ENCODE measurements at places on chromosomes 5 and 9.

- peak; percentile 6 for DNase-seq
These were observed 718 bp upstream of the DENND4C start for GRCh38 chr9:19229595-19230354.

- no peak for DNase-seq
These were observed 302.3 kb downstream of the ARL15 start for GRCh38 chr5:54007827-54008777.

GRCh38 chr5:77907786-77908185 lies 131.6 kb upstream of the TBCA start:
- DNase-seq = no peak

- no peak for DNase-seq
These were observed 81.0 kb upstream of the TRIO start for GRCh38 chr5:14062178-14062577.

DNA sequence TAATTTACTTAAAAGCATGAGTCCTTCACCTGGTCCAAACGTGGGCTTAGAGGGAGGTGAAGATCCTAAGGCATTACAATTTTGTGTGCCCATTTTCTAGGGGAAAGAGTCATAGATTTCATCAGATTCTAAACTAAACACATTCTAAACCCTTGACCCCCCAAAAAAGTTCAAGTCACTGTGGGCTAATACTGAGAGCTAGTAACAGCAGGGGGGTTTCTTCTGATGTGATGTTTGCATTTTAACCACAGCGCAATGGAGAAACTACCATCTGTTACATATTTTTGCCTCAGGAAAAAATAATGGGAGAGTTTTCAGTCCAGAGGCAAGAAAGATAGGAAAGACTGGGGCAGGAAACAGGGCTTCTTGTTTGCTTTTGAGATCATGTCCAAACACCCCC lies 110.8 kb upstream of the SLC1A3 start:
- DNase-seq = no peak

GRCh38 chr5:148913985-148914431 lies 87.6 kb downstream of the ADRB2 start:
- DNase-seq = no peak

DNA sequence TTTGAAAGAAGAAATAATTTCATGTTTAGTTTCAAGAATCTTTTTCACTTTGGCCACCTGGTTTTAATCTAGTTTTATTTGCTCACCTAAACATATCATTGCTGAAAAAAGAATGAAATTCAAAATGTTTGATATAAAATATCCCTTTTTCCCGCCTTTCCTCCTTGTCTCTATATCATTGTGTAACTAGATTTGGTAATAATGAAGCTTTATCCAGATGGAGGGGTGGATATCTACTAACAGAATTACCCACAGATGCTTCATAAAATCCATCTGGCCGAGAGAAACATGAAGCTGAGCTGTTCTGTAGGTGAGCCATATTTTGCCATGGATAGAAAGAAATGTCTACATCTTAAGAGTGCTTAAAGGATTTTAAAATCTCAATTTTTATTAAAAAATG lies 214.7 kb downstream of the ICE1 start:
- DNase-seq = no peak

DNA sequence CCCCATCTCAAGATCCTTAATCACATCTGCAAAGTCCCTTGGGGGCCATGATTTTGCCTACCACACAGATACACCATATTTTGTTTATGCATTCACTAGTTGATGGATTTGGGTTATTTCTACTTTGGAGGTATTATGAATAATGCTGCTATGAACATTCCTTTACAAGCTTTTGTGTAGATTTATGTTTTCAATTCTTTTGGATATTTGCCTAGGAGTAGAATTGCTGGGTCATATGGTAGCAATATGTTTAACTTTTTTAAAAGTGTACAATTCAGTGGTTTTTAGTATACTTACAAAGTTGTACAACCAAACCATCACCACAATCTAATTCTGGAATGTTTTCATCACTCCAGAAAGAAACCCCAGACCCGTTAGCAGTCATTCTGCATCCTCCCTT lies 7.8 kb upstream of the ANP32B start:
- no peak for DNase-seq

DNA sequence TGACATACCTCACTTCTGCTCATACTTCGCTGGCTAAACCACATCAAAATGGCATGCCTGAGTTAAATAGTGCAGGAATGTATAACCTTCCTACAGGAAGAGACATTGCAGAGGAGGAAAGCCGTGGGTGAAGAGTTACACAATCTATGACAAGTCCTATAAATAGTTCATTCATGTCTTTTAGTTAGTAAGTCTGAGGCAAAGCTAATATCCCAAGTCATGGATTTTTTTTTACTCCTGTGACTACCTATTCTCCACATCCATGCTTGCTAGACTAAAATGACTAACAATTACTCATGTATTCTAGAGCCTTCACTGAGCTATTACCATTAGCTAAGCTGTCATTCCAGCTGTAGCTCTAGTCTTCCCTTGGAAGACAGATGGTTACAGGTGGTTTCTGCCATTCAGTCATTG lies 391.3 kb downstream of the NR2F1-AS1 start:
- no peak for DNase-seq

- no peak for DNase-seq
These were observed 120.0 kb upstream of the CACNA1B start for GRCh38 chr9:137757613-137758029.

DNA sequence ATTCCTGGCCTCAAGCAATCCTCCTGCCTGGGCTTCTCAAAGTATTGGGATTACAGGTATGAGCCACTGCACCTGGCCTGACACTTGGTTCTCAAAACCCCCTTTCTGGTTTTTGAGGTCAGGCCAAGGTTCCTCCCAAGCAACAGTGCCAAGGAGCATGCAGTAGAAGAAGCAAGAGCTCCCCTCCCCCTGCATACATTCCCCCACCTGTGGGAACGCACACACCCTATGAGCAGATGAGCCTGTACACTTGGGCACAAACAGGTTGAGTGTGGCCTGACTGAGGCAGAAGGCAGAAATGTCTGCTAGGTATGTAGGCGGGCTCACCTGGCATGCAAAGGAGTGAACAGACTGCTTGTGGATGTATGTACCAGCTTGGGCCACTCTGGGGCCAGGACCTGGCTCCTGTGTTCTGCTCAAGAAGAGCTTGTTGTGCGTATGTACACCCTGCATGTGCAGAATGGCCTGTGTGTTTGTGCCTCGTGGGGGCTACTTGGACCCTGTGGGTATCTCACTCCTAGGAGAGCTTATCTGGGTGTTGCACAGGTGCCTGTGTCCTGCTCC lies 1.7 kb downstream of the GPRIN1 start:
- DNase-seq = no peak

Data from stimulated activated CD4-positive, alpha-beta T cell treated with anti-CD3 and anti-CD28 coated beads, Interleukin-1b, Interleukin-23, amount 100 ng/mL, for 1 hour (primary cell).